ENCODE measurements at places on chromosomes 12 and 14.
A peak's percentile ranks its signal among the peaks of the same experiment; 100 is the strongest.

DNA sequence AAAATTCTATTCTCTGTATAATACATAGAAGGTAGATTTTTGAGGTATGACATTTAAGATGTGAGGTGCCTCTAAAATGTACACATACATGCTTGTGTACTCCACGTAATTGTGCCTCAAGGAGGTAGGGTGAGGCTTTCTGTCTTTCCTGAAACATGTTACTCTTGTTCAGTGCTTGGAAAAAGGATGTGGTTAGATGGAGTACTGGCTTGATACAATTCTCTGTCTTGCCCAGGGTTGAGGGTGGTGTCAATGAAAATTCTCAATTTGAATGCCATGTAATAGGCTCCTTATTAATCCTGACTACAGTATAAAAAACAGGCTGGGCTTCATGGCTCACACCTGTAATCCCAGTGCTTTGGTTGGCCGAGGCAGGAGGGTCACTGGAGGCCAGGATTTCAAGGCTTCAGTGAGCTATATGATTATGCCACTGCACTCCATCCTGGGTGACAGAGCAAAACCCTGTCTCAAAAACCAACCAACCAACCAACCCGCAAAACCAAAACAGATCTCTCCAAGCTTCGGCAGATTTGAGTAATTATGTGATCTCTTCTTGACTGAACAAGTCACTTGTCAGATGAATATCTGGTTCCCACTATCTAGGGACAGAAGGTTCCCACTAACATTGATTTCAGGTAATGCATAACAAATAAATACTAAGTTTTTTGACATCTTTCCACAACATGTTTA is 41.6 kb downstream of the RCOR1 start:
- no peak for DNase-seq

GRCh38 chr14:102726191-102726949 is 50.9 kb upstream of the TRAF3 start:
- DNase-seq = no peak

DNA sequence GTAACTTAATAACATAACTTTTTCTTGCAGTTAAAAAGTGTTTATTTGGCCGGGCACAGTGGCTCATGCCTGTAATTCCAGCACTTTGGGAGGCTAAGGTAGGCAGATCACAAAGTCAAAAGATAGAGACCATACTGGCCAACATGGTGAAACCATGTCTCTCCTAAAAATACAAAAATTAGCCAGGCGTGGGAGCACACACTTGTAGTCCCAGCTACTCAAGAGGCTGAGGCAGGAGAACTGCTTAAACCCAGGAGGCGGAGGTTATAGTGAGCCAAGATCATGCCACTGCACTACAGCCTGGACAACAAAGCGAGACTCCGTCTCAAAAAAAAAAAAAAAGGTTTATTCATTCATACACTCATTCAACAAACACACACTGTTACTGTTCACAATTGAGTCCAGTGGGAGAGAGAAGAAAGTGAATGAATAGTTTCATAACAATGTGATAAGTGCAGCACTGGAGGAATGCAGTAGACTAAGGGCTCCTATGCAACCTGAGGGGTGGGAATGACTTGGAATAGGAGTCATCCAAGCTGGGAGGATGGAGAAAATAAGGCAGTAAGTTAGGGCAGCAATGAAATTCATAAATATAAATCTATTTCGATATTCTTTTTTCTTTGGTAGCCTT is 19.8 kb downstream of the DAD1 start:
- no peak for DNase-seq

DNA sequence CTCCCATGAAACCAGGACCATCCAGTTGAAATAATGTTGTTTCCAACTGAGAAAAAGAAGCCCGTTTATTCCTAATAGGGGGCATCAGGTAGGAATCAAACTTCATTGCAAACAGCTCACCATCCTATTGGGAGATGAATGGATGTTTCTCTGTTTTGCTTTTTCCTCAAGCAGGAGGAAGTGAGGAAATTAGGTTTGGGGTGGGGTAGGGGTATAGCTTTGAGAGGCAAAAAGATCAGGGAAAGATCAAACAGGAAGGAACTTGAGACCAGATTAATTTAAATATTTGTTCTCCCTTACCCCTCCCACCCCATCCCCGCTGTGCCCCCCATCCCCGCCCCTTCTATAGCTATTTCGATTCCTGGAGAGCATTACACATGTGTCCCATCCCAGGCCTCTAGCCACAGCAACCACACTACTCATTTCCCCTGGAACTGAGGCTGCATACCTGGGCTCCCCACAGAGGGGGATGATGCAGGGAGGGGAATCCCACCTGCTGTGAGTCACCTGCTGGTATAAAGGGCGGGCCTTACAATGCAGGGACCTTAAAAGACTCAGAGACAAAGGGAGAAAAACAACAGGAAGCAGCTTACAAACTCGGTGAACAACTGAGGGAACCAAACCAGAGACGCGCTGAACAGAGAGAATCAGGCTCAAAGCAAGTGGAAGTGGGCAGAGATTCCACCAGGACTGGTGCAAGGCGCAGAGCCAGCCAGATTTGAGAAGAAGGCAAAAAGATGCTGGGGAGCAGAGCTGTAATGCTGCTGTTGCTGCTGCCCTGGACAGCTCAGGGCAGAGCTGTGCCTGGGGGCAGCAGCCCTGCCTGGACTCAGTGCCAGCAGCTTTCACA is at the start of gene IL23A:
Gene IL23A, plus strand, starts transcription at position 577 of the 850 bp plus-strand sequence. Its CDS starts 161 bp downstream, at position 738.
- DNase-seq = peak; percentile 74

DNA sequence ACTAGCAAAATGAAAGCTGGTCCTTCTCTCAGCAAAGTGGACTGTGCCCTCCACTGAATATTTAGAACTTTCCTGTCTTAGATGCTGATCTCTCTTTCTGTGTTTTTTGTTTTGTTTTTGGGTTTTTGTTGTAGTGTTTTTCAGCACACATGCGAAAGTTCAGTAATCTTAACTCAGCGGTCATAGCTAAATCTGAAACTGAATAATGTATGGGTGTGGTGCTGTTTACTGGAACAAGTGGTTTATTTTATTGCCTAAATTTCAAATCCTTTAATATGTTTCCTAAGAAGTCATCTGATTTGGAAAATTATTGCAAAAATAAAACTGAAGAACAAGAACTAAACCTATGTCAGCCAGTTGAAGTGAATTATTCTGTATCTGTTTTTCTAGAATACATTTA is 116.0 kb upstream of the LRIG3 start:
- DNase-seq = no peak

DNA sequence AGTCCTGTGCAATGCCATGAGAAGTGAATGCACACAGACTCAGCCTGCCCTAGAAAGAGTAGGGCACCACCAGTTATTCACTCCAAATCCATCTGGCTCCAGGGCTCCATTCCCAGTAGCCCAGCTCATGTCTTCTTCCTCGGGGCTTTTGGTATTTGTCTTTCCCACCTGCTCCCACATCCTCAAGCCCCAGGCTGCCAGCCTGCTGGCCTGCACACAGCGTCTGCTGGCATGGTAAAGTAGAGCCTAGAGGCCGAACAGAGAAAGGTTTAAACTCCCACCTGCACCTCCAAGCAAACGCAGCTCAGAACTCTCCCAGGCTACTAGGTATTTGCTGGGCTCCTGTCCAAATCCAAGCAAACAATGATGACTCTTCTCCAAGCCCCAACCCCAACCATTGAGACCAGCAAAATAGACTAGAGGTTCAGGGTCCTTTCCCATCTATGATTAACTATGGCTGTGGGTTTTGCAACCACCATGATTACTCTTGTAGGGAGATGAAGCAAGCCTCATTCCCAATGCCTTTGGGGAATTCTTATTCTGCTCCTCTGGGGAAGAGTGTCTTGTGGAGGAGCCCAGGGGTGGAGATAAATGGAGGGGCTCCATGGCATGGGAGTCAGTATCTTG is 5.2 kb upstream of the VDR start:
- DNase-seq = no peak

GRCh38 chr12:113476176-113476986 is 4.7 kb upstream of the LHX5 start:
- no peak for DNase-seq

Data from PC-9 (cell line).